Adipocyte (in vitro differentiated cells): ENCODE measurements at places on chromosomes 1 and 21.

GRCh38 chr21:45551783-45552695 is 9.8 kb upstream of the SLC19A1 start:
- no peak for DNase-seq

GRCh38 chr1:162561616-162562469 is at the start of gene UAP1:
Gene UAP1, plus strand, starts transcription at chr1:162561722. Its CDS starts 4,347 bp downstream, at chr1:162566069.
- DNase-seq = no peak

- DNase-seq = no peak
Observed at GRCh38 chr1:233598891-233599541, 14.9 kb upstream of the KCNK1 start.

- DNase-seq = no peak
Observed at GRCh38 chr1:233045588-233045987, 95.2 kb downstream of the NTPCR start.

- no peak for DNase-seq
Observed at GRCh38 chr1:235938709-235939479, 72.2 kb upstream of the LYST start.

GRCh38 chr1:151581921-151582320 is 29.9 kb upstream of the SNX27 start:
- DNase-seq = no peak

- DNase-seq = peak; percentile 64
Observed at GRCh38 chr21:26966649-26967061, 233 bp downstream of the ADAMTS5 start.

DNA sequence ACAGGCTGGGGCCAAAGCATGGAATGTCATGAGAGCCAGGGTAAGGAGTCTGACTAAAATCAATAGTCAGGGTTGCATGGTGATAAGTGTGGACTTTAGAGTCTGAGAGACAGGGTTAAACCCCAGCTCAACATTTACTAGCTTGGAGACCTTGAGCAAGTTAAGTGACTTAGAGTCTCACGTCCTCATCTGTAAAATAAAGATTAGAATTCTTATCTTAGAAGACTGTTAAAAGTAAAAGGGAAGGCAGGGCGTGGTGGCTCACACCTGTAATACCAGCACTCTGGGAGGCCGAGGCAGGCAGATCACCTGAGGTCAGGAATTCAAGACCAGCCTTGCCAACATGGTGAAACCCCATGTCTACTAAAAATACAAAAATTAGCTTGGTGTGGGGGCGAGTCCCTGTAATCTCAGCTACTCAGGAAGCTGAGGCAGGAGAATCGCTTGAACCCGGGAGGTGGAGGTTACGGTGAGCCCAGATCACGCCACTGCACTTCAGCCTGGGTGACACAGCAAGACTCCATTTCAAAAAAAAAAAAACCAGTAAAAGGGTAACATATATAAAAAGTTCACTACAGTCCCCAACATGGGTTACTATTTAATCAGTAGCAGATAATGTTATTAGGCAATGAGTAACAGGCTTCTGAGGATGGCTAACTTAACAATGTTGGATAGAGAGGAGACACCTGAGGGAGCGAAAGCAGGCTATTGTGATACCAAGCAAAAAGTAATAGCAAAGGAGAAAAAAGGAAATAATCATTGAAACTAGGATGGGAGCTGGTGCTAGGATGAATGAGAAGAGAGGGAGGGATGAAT is 20.8 kb downstream of the TMCO1 start:
- no peak for DNase-seq

DNA sequence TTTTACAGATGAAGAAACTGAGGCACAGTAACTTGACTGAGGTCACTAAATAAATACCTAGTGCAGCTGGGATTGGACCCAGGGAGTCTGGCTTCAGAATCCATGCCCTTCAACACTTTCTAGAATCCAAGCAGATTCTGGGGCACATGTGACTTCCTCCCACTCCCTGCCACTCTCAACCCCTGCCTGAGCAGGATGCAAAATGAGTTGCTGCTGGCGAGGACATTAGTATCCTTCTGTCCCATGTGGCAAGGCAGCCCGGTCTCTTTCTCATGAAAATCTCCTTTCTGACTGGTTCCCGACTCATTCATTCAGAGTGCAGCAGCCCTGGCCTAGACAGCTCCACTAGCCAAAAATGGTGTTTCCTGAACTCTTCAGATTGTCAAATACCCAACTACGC is 28.4 kb downstream of the TNNT2 start:
- DNase-seq = no peak

GRCh38 chr1:167563579-167564246 is 10.2 kb upstream of the CREG1 start:
- no peak for DNase-seq
